Stimulated activated CD4-positive, alpha-beta T cell treated with anti-CD3 and anti-CD28 coated beads, Interleukin-1b, Interleukin-23, amount 100 ng/mL, for 24 hours (primary cell): ENCODE measurements at places on chromosomes 2 and 18.

DNA sequence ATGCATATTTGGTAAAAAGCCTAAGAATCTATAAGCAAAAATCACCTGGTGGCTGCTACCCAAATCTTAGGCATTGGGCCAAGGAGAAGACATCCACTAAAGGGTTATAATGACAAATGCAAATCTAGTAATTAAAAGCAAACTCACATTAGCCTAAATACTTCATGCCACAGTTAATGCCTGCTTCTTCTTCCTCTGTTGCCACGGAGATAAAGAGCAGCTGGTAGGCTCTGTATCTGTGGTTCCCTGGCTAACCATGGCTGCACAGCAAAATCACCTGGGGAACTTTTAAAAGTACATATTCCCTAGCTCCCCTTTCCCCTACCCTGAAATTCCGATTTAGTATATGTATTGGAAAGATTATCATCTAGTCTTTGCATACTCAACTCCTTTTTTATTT, 114.3 kb downstream of the LNPK start:
- no peak for DNase-seq

DNA sequence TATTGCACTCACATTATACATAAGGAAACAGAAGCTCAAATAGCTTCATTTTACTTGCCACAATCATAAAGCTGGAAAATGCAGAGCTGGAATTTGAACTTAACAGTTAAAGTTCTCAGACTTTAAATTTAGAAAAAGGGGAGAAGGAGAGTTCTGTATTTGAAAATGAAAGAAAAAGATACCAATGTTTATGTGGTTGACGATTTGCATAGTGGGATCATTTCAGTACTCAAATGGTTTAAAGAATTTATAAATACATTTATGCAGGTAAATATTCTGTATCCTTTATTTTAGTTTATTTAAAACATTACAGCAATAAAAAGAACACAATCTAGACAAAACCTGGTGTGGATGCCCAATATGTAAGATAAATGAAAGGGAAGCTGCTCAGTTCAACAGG, 25.5 kb upstream of the STAT4 start:
- DNase-seq, result no peak

GRCh38 chr2:221444106-221444505, 128.0 kb downstream of the EPHA4 start:
- DNase-seq, result no peak

DNA sequence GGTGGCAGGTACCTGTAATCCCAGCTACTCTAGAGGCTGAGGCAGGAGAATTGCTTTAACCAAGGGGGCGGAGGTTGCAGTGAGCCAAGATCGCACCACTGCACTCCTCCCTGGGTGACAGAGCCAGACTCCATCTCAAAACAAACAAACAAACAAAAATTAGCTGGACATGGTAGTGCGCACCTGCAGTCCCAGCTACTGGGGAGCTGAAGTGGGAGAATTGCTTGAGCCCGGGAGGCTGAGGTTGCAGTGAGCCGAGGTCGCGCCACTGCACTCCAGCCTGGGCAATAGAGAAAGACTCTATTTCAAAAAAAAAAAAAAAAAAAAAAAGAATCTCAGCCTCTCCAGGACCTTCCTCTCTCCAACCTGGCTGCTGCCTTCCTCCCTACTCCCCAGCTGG, 20.1 kb downstream of the SRSF7 start:
- no peak for DNase-seq

DNA sequence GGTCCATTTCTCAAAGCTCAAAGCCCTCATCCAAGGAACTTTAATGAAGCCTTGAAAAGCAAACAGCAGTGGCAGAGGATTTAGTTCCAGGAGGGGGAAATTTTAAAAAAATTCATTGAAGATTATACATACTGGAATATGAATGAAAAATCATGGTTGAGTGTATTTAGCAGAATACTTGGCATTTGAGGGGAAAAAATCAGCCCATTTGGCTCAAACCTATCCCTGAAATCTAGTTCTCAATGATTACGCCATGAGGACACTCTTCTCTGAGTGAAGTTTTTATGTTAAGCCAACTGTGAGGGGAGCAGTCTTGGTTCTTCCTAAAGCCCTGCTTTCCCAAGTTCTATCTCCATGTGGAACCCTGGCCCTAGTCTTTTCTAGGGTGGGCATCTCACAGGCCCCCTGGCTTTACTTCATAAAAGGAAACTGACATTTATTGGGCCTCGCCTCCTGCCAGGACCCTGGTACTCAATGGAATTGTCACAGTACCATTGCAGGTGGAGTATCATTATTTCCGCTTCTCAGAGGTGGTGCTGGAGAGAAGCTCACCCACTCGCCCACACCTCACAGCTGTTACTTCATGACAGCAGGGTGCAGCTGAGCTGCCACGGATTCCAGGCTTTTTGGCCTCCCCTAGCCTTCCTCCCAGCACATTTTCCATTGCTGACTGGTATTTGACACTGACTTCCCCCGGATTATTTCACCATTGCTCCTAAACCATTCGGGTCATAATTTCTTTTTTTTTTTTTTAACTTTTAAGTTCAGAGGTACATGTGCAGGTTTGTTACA, 56.8 kb downstream of the NXPH2 start:
- DNase-seq, result no peak

GRCh38 chr18:12423393-12423792, 15.7 kb downstream of the PRELID3A start:
- DNase-seq, result no peak

- no peak for DNase-seq
These were observed 482.3 kb downstream of the TNS1 start for GRCh38 chr2:217520356-217521010.

DNA sequence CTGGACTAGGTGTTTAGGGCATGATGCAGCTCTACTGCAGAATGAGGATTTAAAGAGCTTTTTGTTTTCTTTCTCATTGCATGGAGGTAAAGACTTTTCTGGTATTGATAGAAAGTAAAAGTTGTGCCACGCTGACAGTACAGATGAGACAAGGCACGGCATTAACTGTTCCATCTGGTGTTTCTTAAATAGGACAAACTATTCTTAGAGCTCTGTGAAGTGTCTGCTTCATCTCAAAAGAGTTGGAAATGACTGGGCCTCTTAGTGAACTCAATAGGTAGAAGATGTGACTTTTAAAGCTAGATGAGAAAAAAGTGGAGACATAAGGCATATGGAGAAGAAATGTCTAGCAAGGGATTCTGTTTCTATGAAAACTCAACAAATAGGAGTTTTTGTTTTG, 321.8 kb downstream of the RPRM start:
- DNase-seq, result no peak

- DNase-seq, result no peak
These were observed 44.6 kb downstream of the MRO start for GRCh38 chr18:50775207-50775606.

DNA sequence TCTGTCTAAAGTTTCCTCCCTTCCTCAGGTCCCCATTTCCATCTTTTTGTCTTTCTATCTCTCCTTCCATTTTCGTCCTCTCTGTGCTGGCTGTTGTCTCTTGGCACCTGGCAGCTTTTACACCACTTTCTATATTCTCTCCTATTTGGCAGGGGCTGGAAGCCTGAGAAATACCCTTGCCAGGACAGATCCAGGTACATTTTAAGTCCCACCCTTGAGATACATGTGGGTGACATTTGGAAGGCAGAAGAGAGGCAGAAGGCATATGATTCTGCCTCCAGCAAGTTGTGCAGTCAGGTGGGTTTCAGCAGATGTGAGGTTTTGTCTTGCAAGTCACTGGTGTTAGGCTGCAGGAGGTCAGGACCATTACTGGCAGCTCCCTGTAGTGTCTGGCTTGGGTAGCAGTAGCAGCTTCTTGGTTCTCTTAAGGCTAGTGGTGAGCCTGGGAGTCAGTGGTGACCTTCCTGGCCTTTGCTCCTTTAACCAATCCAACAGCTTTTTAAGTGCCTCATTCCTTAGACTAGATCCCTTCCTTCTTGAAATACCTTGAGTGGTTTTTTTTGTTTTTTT, 90.1 kb downstream of the CAPN13 start:
- DNase-seq, result no peak

- DNase-seq, result no peak
These were observed 32.2 kb downstream of the MAIP1 start for GRCh38 chr2:199987586-199987985.

- DNase-seq, result no peak
These were observed 15.4 kb upstream of the RMC1 start for GRCh38 chr18:23487738-23488570.

DNA sequence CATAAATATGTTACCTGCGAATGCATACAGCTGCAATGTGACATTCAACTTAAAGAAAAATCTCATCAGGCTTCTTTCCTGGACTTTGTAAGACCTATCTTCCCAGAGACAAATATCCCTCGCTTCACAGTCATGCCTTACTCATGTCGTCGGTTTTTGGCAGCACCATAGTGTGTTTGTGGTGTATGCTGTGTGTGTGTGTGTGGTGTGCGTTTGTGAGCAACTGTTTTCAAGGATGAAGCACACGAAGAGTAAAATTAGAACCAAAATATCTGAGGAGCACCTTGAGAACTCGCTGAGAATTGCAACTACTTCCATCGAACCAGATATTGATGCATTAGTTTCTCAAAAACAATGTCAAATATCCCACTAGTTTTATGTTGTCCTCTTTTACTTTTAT, 56.9 kb downstream of the ASB1 start:
- DNase-seq, result no peak

GRCh38 chr2:110829413-110830146, 97.2 kb downstream of the ACOXL start:
- DNase-seq, result no peak

GRCh38 chr2:55869637-55870325, 53.8 kb downstream of the EFEMP1 start:
- no peak for DNase-seq
